ENCODE measurements at places on chromosomes 12 and 14. TPM values are rescaled to one million over a fixed set of nuclear protein-coding genes. Genes with fewer than 3 reads are reported as not detected.

The NTN4 gene
- total RNA-seq = 2.1 TPM

The AACS gene
- 38.3 TPM for total RNA-seq

The KCNC2 gene
- not detected for total RNA-seq

The ABCD2 gene
- total RNA-seq = 0.30 TPM

The RNF212B gene
- total RNA-seq = not detected

The AQP2 gene
- total RNA-seq = not detected

The FICD gene
- 22.6 TPM for total RNA-seq

The ADAM21 gene
- total RNA-seq = 0.37 TPM

The SLCO1B1 gene
- total RNA-seq = not detected

The GXYLT1 gene
- total RNA-seq = 33.3 TPM

The TRHDE gene
- total RNA-seq = 78.4 TPM

The ZBTB39 gene
- total RNA-seq = 6.8 TPM

The SLC38A4 gene
- total RNA-seq = 4.2 TPM

The PIK3C2G gene
- not detected for total RNA-seq

The MYH6 gene
- not detected for total RNA-seq

The TAS2R14 gene
- 4.2 TPM for total RNA-seq

The ITPR2 gene
- total RNA-seq = 98.6 TPM

The ATF1 gene
- total RNA-seq = 22.0 TPM

The OTUB2 gene
- 2.6 TPM for total RNA-seq

The CPM gene
- 3.0 TPM for total RNA-seq

The WDR20 gene
- total RNA-seq = 17.3 TPM

The INHBC gene
- not detected for total RNA-seq

The EPS8 gene
- 41.0 TPM for total RNA-seq

The MMP17 gene
- 18.4 TPM for total RNA-seq
